ENCODE measurements at places on chromosomes 4 and X.

DNA sequence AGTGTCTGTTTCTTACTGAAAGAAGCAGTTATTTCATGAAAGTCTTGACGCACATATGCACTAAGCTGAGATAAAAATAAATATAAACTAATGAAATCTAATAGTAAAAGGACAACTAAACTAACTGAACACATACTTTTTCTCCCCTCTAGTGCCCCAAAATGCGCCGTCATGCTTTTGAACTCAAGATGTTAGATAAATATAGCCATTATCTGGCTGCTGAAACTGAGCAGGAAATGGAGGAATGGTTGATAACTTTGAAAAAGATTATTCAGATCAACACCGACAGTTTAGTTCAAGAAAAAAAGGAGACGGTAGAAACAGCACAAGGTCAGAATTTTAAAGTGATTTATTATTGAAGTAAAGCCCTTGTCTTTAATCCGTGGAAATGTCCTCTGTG lies 70.2 kb downstream of the DOCK11 start:
- DNase-seq = no peak

DNA sequence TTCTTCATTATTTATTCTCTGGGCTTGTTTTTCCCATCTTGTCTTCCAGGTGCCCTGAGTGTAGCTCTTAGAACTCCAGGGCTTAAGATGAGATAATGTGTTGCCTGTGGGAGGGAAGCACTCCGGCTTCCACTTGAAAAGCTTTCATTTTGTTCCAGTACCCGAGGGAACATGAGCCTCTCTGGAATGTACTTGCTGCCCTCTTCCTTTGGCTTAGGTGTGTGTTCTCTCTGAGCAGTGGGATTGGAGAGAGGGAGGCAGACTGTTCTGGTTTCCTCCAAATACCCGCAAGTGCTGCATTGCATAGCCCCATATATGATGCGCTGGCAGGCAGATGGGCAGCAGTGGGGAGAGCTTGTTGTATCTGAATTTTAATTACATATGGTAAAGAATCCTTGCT lies 861 bp upstream of the DTHD1 start:
- DNase-seq = no peak

GRCh38 chr4:116058129-116058528 lies 944.7 kb upstream of the NDST4 start:
- DNase-seq = no peak

DNA sequence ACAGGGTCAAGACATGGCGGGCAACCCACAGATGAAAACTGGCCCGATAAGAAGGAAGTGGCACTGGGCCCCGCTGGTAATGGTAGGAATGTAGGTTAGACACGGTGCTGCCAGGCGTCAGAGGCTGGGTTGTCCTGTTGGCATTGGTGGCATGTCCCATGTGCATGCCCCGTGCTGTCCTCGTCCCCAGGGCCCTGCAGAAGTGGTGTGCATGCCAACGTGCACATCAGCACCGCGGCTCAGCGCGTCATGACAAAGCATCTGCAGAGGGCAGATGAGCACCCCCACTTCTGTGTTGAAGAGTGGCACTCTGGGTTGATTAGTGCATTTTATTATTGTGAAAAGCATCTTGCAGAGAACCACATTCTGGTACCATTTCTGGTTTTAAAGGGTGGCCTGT lies 35.6 kb downstream of the NELFA start:
- DNase-seq = no peak

DNA sequence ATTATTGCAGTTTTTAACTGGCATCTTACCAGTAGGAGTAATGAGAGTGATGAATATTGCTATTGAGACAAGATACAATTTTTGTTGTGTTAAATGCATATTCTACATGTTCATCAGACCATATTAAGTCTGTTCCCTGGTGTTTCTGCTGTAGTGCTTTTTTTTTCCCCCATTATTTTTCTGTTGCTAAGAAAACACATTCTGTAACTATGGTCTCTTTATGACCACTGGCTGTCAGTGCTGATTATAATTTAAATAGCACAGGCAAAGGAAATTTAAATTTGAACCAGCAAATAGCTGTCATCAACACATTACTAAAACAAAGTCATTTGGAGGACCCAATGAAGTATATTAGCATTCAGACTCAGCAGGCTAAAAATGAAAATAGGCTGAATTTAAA lies 98.3 kb upstream of the ANKRD50 start:
- DNase-seq = no peak

GRCh38 chr4:185991770-185992169 lies 77.2 kb upstream of the TLR3 start:
- no peak for DNase-seq

- DNase-seq = no peak
Observed at GRCh38 chrX:120299928-120300327, 11.3 kb downstream of the TMEM255A start.

GRCh38 chr4:25580633-25581467 lies 74.8 kb upstream of the SLC34A2 start:
- DNase-seq = no peak

DNA sequence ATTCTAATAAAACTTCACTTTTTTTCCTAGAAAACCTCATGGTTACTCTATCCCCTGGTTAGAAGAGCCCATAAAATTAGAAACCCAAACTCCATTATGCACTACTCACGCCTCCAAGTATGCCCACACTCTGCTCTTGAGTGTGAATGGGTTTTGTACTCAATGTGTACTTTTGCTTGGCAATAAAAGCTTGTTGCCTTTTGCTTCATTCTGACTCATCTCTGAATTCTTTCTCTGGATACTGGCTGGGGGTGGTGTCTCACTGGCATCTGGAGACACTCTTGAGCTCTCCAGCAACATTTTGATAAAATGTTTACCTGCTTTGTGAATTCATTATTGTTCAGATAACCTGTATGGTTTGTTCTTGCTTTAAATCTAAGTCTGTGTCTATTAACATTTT lies 963.3 kb downstream of the TRAM1L1 start:
- no peak for DNase-seq

DNA sequence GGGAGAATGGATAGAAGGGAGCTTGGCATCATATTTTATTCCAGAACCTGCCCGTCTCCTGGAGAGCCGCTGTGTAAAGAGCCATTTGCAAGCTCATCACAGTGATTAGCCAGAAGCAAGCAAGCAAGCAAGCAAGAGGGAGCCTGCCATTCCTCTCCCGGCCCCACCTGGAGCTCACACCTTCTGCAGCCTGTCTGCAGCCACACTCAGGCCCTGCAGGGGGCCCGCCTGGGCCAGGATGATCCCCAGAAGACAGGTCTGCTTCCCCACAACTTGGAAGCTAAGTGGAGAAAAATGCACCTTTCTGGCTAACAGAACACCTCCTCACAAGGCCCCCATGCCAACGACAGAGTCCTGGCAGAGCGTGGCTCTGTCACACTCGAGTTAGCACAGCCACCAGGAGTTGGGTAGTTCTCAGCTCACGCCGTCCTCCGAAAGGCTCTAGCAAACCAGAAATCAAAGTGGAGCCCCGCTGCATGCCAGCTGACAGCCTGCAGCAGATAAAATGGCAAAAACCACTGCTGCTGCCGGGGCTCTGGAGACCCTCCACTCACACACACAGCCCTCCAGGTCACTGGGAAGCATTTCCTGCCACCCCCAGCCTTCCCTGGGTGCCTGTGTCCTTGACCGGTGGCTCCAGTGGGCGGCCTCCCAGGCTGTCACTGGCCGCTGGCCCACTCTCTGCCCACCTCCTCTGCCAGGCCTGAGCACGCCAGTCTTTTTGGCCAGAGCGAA lies 54.9 kb downstream of the DCTD start:
- DNase-seq = no peak

- DNase-seq = no peak
Observed at GRCh38 chr4:114229706-114230105, 250.3 kb upstream of the ARSJ start.

DNA sequence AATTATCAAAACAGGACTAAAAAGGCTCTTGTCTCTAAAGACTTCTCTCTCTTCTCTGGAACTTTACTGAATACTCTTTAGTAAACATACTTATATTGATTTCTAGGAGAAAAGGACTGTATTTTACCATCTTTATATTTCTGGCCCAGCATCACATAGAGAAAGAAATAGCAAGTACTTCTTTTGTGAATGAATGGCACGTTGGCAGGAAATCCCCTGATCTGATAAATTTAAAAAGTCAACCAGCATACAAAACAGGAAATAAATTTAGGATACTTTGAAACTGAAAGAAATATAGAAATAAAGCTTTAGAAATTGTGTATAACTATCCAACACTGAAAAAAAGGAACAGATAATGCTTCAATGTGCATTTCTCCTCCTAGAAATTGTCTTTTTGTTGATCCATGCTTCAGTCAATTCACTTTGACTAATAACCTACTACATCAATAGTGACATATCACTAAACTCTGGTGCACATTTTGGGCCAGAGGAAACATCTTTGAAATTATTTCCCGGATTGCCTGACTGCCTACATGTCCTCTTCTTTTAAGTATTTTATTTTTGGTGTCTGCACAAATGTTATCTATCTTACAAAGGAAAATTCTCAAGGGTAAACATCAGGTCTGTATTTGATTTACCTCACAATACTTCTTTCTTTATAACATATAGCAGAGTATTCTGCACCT lies 183.5 kb upstream of the FSTL5 start:
- DNase-seq = no peak

- DNase-seq = no peak
Observed at GRCh38 chr4:38343608-38344007, 320.4 kb upstream of the KLF3 start.

- no peak for DNase-seq
Observed at GRCh38 chrX:40104985-40105834, 7.5 kb upstream of the BCOR start.

DNA sequence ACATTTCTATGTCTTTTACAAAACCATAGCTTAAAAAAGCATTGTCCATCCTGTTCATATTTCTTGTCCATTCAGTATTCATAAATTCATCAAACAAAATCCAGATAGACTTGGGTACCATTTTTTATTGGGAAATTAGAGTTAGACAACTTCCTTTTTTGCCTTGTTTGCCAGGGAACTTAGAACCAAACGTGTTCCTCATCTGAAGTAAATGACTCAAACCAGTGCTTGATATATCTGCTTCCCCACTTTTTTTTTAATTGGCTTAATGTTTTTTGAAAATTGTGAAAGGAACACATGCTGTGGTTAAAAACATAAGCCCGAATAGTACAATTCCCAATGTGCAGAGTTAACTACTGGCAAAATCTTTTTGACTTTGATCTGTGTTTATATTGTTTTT lies 44.2 kb downstream of the DLG3 start:
- no peak for DNase-seq

GRCh38 chr4:38071801-38072431 lies 111.7 kb downstream of the PTTG2 start:
- no peak for DNase-seq

DNA sequence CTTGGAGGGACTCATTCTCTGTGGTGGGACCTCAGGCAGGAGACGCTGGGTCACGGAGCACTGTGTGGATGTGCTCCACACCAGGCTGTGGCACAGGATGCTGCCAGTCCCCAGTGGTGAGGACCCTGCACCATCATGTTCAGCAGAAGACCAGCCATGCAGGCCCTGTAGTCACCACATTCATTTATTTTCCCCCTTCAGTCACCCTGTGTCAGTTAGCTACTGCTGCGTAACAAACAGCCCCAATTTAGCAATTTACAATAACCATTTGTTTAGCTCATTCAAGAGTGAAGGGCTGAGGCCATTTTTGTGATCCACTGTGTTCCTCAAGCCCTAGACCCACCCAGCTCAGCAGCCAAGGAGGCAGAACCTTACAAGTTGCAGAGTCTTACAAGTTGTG lies 23.6 kb upstream of the ADRA2C start:
- no peak for DNase-seq

GRCh38 chr4:86271057-86271456 lies 88.8 kb downstream of the MAPK10 start:
- DNase-seq = no peak

GRCh38 chr4:182193311-182193710 lies 49.9 kb upstream of the TENM3 start:
- no peak for DNase-seq

DNA sequence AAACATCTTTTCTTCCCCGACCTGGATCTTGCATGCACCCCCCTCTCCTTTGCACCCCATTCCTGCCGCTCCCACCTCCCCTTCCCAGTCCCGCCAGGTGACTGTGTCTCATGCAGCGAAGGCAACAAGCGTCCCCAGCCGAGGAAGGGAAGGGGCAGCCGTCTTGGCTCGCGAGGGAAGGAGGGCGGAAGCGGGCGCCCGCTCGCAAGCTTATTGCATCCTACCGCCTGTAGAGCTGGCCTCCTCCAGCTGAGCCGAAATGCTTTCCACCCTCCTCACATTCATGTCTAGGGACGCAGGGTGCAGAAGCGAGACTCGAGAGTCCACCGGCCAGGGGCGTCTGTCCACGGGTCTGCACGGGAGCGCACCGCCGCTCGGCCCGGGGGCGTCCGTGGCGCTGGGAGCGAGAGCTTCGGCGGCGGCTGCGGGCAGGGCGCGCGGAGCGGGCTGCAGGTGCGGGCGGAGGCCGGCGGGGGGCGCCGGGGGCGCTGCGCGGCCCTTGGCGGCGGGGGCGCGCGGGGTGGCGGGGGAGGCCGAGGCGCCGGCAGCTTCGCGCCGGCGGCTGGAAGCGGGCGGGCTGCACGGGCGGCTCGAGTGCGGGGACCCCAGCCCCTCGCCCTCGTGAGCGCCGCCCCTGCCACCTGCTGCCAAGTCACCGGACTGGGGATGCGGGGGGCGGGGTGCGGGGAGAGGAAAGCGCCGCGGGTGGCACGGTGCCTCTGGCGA lies at the start of gene KCNIP4:
KCNIP4 (minus strand) TSS at position 426 of the 726 bp plus-strand sequence.
- DNase-seq = no peak

- DNase-seq = no peak
Observed at GRCh38 chrX:149346306-149346705, 158.8 kb downstream of the IDS start.

DNA sequence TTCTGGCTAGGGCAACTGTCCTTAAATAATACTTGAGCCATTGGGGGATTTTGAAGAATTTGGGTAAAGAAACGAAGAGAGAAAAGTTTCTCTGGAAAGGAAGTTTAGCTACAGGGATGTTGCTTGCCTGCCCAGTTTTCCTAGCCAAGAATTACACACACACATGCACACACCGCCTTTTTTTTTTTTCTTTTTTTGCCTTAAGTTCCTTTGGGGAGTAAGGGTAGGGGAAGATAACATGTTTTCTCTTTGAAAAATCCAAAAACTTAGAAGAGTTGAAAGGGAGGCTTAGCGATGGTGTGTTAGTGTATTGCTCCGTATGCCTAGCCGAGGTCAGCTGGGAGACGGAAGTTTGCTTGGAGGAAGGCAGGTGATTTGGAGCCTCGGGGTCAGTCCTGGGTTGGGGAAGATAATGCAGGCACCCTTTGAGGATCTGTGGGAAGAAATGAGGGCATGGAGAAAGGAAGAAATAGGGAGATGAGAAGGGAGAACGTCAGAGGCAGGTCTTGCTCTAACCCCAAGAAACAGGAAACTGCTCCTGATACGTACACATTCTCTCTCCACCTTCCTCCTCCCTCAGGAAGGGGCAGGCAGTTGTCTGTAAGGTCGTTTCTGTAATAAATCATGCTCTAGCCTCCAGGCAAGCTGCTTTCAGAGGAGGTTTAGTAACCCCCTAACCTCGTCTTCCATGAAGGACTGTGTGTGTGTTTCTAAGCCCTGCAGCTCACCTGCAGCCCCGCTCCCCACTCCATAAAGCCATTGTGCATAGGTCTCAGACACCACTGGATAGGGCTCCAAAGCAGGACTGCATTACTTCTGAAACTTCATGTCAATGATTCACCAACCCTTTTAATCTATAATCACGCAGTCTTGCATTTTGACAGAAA lies 10.5 kb downstream of the KLF3 start:
- DNase-seq = no peak

- DNase-seq = no peak
Observed at GRCh38 chrX:153379971-153380581, 21.1 kb downstream of the PNMA6E start.

GRCh38 chr4:74934016-74934831 lies 1.3 kb downstream of the PARM1 start:
- no peak for DNase-seq

- DNase-seq = no peak
Observed at GRCh38 chr4:27081675-27082586, 221.3 kb downstream of the STIM2 start.

GRCh38 chr4:43496602-43497001 lies 604.1 kb downstream of the GRXCR1 start:
- no peak for DNase-seq

Measured in GM18507 (cell line).